ENCODE measurements at places on chromosomes 12 and 14.

GRCh38 chr12:93591137-93591868 is 18.8 kb downstream of the SOCS2 start:
- no peaks in the 10 kb centered on the region for H3K36me3 ChIP-seq
- peaks cover 53% of the 10 kb centered on the region for H3K27me3 ChIP-seq

DNA sequence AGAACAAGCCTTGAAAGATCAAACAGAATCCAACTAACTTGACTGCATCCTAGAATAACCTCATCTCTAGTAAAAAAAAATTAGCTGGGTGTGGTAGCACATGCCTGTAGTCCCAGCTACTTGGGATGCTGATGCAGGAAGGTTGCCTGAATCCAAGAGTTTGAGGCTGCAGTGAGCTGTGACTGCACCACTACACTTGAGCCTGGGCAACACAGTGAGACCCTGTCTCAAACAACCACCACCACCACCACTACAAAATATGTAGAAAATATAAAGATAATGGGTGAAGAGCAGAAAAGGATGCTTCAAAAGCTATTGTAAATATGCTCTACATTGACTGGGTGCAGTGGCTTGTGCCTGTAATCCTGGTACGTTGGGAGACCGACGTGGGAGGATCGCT is 27.3 kb downstream of the SUPT16H start:
- peaks cover 80% of the 10 kb centered on the region for H3K36me3 ChIP-seq
- H3K27me3 ChIP-seq = no peaks in the 10 kb centered on the region
- no peak overlapping the region for H3K4me3 ChIP-seq
- peak overlapping the region; percentile 18 for H3K27ac ChIP-seq
- no peaks in the 10 kb centered on the region for H3K4me1 ChIP-seq
- no peak for DNase-seq

DNA sequence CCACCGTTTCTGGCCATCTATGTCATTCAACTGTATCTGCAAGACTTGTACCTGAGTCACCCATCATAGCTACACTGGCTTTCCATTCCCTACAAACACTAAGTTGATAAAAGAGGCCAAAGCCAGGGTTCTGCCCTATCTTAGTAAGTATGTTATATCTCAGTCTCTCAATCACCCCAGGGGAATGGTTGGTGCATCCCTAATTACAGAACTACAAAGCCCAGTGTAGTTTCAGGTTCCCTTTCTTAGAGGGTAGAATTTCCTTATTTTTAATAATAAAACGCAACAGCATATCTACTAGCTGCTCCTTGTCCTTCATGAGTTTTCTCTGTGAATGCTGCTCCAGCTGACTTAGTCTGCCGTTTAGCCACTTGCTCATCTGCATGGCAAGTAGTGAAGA is 57.6 kb downstream of the ST8SIA1 start:
- H3K27ac ChIP-seq = no peak overlapping the region
- no peak for DNase-seq
- no peaks in the 10 kb centered on the region for H3K27me3 ChIP-seq
- no peaks in the 10 kb centered on the region for H3K36me3 ChIP-seq
- H3K4me1 ChIP-seq = no peaks in the 10 kb centered on the region
- no peak overlapping the region for H3K4me3 ChIP-seq

GRCh38 chr12:20144341-20144740 is 224.0 kb upstream of the PDE3A start:
- H3K4me3 ChIP-seq = no peak overlapping the region
- no peaks in the 10 kb centered on the region for H3K4me1 ChIP-seq
- DNase-seq = no peak
- H3K27ac ChIP-seq = no peak overlapping the region
- no peaks in the 10 kb centered on the region for H3K27me3 ChIP-seq
- H3K36me3 ChIP-seq = no peaks in the 10 kb centered on the region

DNA sequence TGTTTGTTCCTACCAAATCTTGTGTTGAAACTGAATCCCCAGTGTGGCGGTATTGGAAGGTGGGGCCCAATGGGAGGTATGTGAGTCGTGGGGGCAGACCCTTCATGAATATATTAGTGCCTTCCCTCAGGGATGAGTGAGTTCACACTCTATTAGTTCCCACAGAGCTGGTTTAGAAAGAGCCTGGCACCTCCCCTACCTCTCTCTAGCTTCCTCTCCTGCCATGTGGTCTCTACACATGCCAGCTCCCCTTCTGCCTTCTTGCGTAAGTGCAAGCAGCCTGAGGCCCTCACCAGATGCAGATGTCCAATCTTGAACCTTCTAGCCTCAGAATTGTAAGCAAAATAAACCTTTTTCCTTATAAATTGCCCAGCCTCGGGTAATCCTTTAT is 105.8 kb downstream of the SPTSSA start:
- H3K27me3 ChIP-seq = no peaks in the 10 kb centered on the region
- H3K4me3 ChIP-seq = no peak overlapping the region
- no peak overlapping the region for H3K27ac ChIP-seq
- DNase-seq = no peak
- no peaks in the 10 kb centered on the region for H3K36me3 ChIP-seq

- DNase-seq = no peak
- no peaks in the 10 kb centered on the region for H3K36me3 ChIP-seq
- no peak overlapping the region for H3K27ac ChIP-seq
- peaks cover 10% of the 10 kb centered on the region for H3K4me1 ChIP-seq
- H3K4me3 ChIP-seq = no peak overlapping the region
These were observed 5.2 kb downstream of the ZBTB42 start for GRCh38 chr14:104805941-104806624.

DNA sequence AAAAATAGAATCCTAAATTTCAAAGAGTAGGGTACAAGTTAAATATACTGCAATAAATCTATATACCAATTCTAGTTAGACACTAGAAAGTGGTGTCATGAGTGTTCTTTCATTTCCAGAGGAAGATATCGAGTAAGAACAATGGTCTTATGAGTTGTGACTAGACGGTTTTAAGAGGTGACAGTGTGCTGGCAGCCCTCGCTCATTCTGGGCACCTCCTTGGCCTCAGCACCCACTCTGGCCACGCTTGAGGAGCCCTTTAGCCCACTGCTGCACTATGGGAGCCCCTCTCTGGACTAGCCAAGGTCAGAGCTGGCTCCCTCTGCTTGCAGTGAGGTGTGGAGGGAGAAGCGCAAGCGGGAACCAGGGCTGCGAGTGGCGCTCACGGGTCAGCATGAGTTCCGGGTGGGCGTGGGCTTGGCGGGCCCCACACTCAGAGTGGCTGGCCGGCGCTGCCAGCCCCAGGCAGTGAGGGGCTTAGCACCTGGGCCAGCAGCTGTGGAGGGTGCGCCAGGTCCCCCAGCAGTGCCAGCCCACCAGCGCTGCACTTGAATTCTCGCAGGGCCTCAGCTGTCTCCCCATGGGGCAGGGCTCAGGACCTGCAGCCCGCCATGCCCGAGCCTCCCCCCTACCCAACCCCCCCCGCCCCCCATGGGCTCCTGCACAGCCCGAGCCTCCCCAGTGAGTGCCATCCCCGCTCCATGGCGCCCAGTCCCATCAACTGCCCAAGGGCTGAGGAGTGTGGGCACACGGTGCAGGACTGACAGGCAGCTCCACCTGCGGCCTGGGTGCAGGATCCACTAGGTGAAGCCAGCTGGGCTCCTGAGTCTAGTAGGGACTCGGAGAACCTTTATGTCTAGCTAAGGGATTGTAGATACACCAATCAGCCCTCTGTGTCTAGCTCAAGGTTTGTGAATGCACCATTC is 18.7 kb downstream of the PRKD1 start:
- no peak overlapping the region for H3K27ac ChIP-seq
- DNase-seq = no peak
- no peak overlapping the region for H3K4me3 ChIP-seq
- no peaks in the 10 kb centered on the region for H3K27me3 ChIP-seq

- no peak overlapping the region for H3K27ac ChIP-seq
- no peak for DNase-seq
These were observed 169.3 kb downstream of the KTN1 start for GRCh38 chr14:55749201-55749812.

DNA sequence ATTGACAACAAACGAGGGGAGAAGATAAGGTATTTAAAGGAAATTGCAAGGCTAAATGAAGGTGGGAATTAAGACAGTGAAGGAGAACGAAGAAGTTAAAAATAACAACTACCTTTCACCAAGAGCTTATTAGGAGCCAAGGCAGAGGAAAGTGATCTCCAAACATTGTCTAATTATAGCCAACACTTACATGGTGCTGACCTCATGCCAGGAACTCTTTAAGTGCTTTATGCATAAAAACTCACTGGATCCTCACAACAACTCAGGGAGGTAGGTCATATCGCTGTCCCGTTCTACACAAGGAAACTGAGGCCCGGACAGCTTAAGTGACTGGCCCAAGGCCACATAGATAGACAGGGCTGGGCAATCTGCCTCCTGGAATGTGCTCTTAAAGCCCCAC is 19.5 kb downstream of the TAMALIN start:
- no peaks in the 10 kb centered on the region for H3K36me3 ChIP-seq
- no peaks in the 10 kb centered on the region for H3K27me3 ChIP-seq
- no peak for DNase-seq
- no peak overlapping the region for H3K4me3 ChIP-seq
- no peak overlapping the region for H3K27ac ChIP-seq
- H3K4me1 ChIP-seq = peaks cover 25% of the 10 kb centered on the region

DNA sequence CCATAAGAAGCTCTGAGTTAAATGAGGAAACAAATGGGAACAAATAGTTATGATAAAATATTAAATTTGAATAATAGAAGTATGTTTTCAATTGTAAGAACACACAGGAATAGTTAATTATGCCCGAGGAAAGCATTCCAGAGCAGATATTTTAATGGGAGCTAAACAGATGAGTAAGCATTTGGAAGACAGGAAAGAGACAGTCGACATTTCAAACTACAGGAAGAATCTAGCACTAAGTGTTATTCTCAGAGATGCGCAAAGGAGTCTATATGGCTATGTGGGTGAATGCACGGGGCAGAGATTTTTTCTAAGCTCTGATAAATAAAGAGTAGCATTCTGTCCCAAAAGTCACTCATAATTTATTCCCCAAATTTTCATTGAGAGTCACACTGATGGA is 64.5 kb upstream of the SSTR1 start:
- no peaks in the 10 kb centered on the region for H3K27me3 ChIP-seq
- H3K4me3 ChIP-seq = no peak overlapping the region

DNA sequence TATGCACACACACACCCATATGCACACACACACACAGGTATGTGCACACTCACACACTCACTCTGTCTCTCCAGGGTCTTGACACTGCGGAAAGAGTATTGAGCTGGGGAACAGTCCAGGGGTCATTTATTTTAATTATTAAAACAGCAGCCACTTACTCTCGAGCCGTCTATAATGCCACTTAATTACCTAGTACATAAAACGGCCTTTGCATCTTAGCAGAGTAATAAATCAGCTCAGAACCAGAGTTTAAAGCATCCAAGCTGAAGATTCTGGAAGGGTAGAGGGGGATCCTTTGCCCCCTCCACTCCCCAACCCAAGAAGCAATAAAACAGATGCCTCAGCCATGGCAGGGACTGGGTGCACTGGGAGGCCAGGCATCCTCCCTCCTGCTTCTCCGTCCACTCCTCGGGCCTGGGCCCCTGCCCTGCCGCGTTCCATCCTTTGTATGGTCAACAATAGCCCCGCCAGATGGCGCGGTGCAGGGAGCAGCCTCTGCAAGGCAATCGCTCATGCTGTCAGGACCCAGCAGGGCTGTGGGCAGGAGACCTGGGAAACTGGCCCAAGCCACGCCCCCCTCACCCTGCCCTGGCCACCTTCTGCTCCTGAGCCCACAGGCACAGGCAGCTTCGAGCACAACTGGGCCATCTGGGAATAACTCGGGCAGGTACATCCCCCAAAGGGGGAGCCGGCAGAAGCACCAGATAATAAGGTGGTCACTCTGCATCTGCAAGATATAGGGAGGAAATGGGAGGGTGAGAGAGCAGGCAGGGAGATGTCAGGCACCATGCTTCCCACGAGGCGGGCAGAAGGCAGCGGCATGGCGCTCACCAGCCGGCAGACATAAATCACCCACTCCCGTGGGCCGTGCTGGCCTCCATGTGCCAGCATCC is 40.9 kb downstream of the CCDC85C start:
- H3K4me3 ChIP-seq = no peak overlapping the region
- no peaks in the 10 kb centered on the region for H3K4me1 ChIP-seq
- H3K27me3 ChIP-seq = no peaks in the 10 kb centered on the region
- H3K27ac ChIP-seq = no peak overlapping the region
- no peak for DNase-seq

- DNase-seq = no peak
- H3K4me3 ChIP-seq = no peak overlapping the region
- no peaks in the 10 kb centered on the region for H3K27me3 ChIP-seq
These were observed 173.8 kb upstream of the CNOT2 start for GRCh38 chr12:70069221-70070105.

DNA sequence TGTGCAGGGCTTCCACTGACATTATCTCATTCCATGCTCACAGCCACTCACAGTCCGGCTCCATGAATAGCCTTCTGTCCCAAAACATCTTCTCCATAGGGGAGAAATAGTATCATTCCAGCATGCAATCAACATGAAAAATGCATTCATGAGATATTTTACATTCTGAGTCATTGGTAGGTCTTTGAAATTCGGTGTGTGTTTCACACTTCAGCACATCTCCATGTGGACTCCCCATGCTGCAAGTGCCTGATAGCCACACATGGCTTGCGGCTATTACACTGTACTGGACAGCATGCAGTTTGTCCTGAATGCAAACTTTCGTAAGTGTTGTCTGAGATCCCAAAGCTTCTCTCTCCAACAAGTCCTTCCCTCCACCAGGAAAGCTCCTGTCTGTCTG is 449.3 kb downstream of the MED13L start:
- no peak for DNase-seq
- H3K4me1 ChIP-seq = no peaks in the 10 kb centered on the region

DNA sequence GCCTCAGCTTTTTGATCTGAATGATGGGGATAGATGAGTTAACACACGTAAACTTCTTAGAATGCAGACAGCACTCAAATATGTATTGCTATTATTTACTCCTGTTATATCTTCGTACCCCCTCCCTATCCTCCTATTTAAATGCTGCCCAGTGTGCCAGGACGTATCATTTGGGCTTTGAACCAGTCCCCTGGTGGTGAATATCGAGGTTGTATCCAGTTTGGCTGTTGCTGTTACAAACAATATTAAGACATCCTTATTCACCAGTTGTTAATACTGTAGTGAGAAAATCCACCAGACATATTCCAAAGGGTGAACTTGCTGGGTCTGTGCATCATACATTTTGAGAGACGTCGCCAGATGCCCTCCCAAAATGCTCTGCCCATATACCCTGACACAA is 51.5 kb upstream of the FOXN3 start:
- DNase-seq = no peak
- H3K4me1 ChIP-seq = peaks cover 37% of the 10 kb centered on the region
- H3K4me3 ChIP-seq = no peak overlapping the region
- peaks cover 21% of the 10 kb centered on the region for H3K36me3 ChIP-seq

GRCh38 chr14:32607399-32607798 is 278.3 kb downstream of the AKAP6 start:
- DNase-seq = no peak
- H3K27ac ChIP-seq = no peak overlapping the region
- no peaks in the 10 kb centered on the region for H3K27me3 ChIP-seq
- no peak overlapping the region for H3K4me3 ChIP-seq
- H3K4me1 ChIP-seq = no peaks in the 10 kb centered on the region
- no peaks in the 10 kb centered on the region for H3K36me3 ChIP-seq

GRCh38 chr12:51592034-51592705 is 1.1 kb downstream of the SCN8A start:
- peaks cover 51% of the 10 kb centered on the region for H3K27me3 ChIP-seq
- peaks cover 1% of the 10 kb centered on the region for H3K36me3 ChIP-seq
- H3K4me1 ChIP-seq = peaks cover 16% of the 10 kb centered on the region
- peak overlapping the region; percentile 70 for H3K4me3 ChIP-seq

GRCh38 chr12:66744956-66745383 is 66.1 kb upstream of the GRIP1 start:
- peaks cover 19% of the 10 kb centered on the region for H3K4me1 ChIP-seq
- no peaks in the 10 kb centered on the region for H3K27me3 ChIP-seq
- no peak overlapping the region for H3K27ac ChIP-seq
- no peak overlapping the region for H3K4me3 ChIP-seq
- H3K36me3 ChIP-seq = no peaks in the 10 kb centered on the region
- no peak for DNase-seq
